ENCODE measurements at places on chromosomes 1 and 21.

GRCh38 chr1:223052931-223053330 is 90.1 kb downstream of the TLR5 start:
- no peak for DNase-seq

- DNase-seq: no peak
Measured at GRCh38 chr1:18923756-18924211, 21.4 kb upstream of the ALDH4A1 start.

DNA sequence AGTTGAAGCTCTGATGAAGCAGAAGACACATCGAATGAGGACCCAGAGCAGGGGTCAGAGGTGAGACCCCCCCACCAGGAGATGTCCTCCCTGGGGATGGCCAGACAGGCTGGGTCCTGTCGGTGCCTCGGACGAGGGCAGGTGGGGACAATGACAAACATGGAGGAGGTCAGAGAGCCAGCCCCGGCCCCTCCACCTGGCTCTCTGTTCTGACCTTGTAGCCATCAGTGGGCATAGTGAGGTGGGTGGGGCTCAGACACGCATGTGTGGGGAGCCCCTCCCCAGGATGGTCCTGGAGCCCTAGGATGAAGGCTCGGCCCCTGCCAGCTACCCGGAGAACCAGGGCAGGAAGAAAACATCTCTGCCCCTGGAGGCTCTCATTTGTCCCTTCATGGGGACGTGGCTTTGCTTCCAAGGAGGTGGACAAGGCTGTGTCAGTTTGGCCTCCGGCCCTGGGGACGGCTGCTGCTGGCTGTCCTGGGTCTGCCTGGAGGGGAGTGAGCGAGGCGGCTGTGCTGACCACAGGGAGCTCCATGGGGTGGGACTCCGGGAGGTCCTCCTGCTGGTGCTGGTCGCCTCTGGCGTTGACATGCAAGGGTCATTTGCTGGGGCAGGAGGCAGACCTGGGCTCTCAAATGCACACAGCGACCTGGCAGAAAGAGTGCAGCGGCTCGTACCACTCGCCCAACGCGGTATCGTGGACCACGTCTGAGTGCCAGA is 2.6 kb downstream of the KRTAP10-6 start:
- DNase-seq: no peak

- DNase-seq: no peak
Measured at GRCh38 chr1:21379571-21379970, 60.4 kb upstream of the NBPF3 start.

DNA sequence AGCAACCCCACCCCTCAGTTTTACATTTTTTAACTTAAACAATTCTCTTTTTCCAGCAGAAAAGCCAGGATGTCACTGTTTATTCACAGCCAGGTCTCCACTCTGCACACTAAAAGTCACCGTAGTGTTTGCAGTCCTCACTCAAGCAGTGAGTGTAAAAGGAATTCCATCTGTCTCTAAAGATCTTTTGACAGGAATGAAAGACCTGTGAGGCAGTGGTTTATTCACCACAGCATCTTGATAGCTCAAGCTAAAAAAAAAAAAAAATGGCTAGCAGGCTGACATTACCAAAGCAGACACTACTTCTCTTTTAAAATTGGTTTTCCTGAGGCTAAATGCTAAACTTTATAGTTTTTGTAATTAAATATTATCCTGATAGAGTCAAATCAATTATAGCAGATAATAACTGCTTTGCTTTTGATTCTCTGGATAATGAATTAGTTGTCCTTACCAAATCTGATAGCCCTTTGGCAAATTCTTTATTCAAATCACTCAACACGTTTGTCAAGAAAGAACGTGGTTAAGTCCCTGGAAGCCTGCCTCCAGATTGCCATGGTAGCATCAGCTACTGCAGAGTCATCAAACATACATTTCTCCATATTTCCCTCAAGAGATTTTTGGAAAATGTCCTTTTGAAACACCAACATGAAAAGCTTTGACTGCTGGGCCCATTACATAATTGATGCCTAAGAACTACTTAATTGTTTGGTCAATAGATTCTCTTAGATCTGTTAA is 22.2 kb upstream of the SLC5A9 start:
- DNase-seq: no peak

- DNase-seq: no peak
Measured at GRCh38 chr1:19610282-19610981, 33.7 kb upstream of the NBL1 start.

GRCh38 chr21:15283789-15284188 is 219.0 kb upstream of the NRIP1 start:
- DNase-seq: no peak

GRCh38 chr1:1432951-1433803 is 2.3 kb upstream of the VWA1 start:
- DNase-seq: peak; percentile 50

DNA sequence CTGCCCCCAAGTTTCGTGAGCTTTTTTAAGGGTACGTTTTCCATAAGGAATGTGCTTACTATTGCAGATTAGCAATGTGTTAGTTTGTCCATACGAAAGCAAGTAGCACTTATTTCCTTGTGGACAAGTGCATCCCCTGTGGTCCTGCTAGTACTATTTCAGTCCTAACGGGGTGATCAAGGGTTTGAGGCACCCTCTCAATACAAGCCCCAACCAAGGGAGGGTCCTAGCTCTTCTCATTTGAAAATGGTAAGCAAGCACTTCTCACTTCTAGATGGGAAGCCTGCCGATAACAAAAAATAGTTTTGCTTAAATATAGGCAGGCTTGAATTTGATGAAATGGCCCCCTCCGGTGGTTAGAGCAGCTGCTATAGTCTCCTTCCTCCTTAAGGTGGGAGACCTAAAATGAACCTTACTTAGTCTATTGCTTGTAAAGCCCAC is 64.0 kb upstream of the HMCN1 start:
- no peak for DNase-seq

GRCh38 chr21:34880401-34880800 is 168.7 kb downstream of the RUNX1 start:
- DNase-seq: no peak

DNA sequence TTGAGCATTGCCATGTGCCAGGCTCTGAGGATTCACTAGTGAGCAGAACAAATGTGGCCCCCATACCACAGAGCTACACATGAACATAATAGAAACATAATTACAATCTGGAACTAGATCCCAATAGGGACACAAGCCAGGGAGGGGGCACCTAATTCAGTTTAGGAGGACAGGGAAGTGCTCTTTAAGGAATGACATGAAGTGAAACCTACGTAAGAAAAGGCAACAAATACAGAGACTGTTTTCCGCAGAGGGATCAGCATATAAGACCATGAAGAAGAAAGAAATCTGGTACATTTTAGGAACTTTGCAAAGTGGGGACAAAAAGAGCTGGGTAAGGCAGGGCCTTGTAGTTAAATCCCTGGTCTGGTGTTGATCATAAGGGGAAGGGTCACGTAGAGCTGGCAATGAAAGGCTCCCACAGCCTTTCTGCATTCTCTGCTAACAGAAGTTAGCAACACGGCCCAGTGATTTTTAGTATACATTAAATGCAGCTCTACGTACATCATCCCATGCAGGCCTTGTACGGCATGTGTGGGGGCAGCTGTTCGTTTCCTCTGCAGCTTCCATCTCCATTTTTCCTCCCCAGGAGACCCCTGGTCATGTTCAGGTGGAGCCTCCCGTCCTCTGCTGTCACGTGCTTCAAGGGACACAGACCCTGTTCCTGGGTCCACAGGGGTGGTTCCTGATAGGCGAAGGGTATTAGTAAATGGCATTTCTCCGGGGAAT is 26.8 kb upstream of the SLC30A1 start:
- no peak for DNase-seq
